Heart right ventricle (tissue), 16 donors: ENCODE measurements at places on chromosomes 2 and 18. TPM values are rescaled to one million over a fixed set of nuclear protein-coding genes. Genes with fewer than 3 reads are reported as not detected.

DNA sequence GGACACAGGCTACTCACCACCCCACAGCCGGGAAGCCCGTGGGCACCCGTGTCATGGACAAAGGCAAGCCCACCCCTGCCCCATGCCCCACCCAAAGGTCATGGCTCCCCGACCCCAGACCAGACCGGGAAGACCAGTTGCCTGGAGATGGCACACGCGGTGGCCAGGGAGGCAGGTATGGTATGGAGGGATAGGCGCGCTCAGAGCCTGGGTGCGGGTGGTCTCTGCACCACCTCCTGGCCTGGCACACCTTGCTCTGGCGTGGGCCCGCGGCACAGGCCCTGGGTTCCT, 51.2 kb downstream of the BIN1 start:
- no peak for DNase-seq

Gene PLGLB2
- total RNA-seq, result not detected

GRCh38 chr2:6372317-6372901, 493.3 kb downstream of the CMPK2 start:
- no peak for DNase-seq

GRCh38 chr2:171095014-171095582, 65.6 kb downstream of the TLK1 start:
- DNase-seq, result no peak

- no peak for DNase-seq
These were observed 674 bp downstream of the NCAPH start for GRCh38 chr2:96336104-96336775.

DNA sequence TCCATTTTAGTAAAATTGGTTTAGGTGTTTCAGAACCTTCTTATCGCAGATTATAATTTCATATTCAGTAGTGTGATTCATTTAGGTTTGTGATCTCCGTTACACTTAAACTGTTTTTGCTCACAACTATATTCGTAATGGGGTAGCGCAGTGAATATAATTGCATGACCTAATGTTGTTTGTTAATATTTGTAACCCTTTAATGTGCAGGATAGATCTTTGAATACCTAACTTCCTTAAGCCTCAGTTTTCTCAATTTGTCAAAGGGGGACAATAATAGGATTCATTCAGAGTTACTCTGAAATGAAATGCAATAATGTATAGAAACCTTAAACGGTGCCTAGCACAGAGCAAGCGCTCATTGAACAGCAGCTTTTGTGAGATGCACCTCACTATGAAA, 558 bp upstream of the ZDBF2 start:
- no peak for DNase-seq

- no peak for DNase-seq
These were observed 17.0 kb downstream of the TNFAIP6 start for GRCh38 chr2:151374436-151374835.

Gene KCNJ13
- total RNA-seq, result not detected

DNA sequence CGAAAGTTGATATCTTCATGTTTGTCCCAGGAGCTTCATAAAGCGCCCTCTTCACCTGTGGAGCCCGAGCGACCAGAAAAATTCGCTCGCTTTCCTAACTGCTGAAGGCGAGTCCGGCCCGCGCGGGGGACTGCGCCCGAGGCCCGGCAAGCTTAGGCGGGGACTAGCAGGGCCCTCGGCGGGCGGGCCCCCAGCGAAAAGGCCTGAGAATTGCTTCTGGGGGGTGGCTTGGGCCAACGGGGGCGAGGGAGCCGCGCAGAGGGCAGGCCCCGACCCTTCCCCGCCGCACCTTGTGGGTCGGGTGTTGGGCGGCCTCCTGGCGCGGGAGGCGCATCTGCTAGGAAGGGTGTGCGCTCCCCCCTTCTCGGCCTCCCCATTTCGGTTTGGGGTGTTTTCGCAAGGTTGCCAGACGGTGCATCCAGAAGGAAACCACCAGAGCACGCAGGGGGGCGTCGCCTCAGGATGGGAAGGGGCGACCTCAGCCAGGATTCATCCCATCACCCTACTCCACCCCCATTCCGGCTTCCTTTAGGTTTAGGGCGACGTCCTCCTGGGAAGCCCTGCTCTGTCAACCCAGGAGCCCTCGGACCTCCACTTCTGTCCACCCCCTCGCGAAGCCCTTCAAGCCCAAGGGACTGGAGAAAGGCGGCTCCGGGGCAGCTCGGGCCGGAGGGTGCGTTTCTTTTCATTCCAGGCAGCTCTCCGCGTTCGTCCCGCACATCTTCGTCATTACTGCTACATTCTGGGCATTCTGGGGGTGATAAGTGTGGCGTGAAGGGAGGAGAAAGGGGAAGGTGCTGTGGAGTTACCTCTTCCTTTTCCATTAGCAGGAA, 9.1 kb downstream of the SP9 start:
- DNase-seq, result no peak

DNA sequence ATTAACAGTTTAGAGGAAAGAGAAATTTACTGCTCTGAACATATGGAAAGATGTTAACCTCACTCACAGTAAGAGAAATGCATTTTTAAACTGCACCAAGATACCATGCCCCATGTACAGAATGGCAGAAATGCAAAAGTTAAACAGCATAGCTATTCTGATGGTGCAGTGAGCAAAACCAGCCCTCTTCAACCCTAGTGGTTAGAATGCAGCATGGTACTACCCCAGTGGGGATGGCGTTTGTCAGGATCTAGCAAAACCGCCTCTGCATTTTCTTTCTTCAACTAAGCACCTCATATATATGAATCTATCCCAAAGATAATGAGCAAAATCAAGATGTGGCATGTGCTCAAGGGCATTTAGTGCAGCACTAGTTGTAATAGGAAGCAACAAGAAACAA, 98.0 kb downstream of the MGAT5 start:
- no peak for DNase-seq

Gene C2orf15
- not detected for total RNA-seq

DNA sequence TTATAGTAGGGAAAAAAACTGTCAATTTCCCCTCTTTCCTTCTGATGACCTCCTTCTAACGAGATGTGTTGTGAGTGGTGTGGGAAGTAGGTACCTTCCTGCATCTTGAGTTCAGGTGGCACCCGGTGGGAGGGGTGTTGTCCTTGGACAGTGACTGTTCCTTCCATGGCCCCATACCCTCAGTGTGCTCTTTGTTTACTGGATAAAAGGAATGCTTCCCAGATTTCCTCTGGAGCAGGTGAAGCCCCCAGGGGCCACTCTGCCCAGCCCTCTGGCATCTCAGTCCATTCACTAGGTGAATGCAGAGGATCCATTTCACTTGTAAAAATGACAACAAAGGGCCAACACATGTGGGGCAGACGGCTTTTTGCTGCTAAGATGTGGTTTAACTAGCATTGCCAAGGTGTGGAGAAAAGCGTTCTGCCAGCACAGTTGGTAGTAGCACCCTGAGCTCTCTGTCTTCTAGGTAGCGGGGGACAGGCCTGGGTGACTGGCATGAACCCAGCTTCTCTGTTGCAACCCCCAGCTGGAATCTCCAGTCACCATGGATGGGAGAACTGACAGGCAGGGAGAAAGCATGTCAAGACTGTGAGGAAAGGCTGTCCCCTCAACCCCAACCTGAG, 6.9 kb downstream of the GDF7 start:
- no peak for DNase-seq

Gene SH3BP4
- total RNA-seq, result 13.1 TPM
